ENCODE measurements at places on chromosomes 3 and 15.

DNA sequence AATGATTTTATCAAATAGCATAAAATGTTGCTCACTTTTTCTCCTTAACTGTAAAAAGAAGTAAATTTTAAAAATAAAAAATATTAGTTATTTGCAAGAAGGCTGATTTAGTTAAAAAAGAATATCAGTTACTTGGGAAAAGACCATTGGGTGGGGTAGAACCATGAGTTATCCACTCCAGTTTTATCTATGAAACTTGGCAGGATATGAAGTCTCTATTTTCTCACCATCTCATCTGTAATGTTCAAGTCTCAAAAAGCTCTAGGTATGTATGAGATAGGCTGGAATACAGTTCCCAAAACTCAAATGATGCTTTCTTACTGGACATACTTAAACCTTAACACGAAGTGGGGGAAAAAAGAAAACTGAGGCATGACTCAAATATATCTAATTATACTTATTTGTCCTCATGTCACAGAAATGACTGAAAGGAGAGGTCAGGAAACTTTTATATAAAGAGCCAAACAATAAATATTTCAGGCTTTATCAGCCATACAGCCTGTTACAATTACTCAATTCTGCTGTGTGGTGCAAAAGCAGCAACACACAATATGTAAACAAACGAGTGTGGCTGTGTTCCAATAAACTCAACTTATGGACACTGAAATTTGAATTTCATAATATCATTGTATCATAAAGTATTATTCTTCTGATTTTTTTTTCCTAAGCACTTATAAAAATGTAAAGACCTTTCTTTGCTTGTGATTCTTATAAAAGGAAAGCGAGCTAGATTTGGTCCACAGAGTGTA is 131.8 kb downstream of the TBL1XR1 start:
- DNase-seq, result no peak

DNA sequence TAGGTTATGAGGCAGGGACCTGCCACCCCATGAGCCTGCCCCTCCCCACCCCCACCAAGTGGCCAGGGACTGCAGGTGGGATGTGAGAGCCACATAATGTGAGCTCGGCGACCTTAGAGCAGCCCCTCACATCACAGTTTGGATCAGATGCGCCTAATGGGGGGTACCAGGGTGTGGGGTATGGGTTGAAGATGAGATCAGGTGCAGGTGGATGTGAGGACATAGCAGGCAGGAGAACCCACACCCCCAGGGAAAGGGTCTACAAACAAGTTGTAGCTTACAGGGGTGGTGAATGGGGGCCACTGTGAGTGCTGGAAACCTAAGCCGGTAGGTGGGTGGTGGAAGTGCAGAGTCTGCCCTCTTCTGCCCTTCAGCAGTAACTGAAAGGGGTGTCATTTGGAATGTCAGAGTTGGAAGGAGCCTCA is 94.0 kb downstream of the CORO2B start:
- no peak for DNase-seq

- no peak for DNase-seq
These were observed 37.9 kb upstream of the SLCO2A1 start for GRCh38 chr3:134067531-134068161.

- no peak for DNase-seq
These were observed 139.3 kb downstream of the SERPINI1 start for GRCh38 chr3:167874671-167875372.

DNA sequence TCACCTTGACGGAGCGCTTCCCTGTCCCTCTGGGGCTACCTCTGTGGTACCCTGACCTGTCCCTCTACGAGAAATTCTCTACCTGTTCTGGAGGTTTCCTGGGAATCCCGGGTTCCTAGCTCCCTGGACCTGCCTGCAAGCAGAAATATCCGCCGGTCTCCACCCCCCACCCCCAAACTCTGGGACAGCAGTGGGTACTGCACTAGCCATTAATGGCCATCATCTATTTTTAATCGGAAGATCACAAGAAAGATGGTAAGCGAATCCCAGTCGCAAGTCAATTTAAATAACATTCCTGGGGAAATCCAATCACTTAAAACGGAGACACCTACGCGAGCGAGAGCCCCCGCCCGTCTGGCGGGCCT is 429 bp upstream of the C3orf80 start:
- DNase-seq, result no peak

GRCh38 chr3:193772422-193772763 is 179.4 kb downstream of the OPA1 start:
- no peak for DNase-seq

GRCh38 chr3:61526308-61526707 is 35.1 kb upstream of the PTPRG start:
- no peak for DNase-seq

DNA sequence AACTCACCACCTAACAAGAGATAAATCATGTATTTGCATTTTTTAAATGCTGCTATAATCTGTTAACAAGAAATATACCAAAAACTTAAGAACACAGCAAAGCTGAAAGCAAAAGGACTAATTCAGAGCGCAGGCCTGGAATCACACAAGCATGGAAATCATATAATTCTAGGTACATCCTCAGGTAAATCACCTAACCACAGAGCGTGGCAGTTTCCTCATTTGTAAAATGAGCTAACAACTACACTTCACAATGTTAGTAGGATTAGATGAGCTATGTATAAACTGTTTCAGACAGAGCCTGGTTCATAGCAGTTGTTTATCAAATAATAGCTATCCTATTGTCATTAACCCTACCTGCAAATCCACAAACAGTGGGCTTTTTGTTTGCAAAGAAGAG is 146.4 kb downstream of the ERC2 start:
- no peak for DNase-seq

DNA sequence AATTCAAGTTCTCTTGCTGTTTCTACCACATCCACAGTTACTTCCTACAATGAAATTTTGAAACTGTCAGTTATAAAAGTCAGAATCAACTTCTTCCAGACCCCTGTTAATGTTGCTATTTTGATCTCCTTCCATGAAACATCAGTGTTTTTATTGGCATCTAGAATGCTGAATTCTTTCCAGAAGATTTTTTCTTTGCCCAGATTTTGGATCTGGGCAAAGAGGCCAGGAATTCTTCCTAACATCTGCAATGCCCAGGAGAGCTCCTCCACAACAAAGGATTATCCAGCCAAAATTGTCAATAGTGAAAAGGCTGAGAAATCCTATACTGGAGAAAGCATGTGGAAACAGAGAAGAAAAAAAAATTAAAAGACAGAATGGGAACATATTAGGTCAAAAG is 75.5 kb downstream of the SERPINI1 start:
- DNase-seq, result no peak

- DNase-seq, result no peak
These were observed 46.6 kb downstream of the APH1B start for GRCh38 chr15:63323798-63324563.

DNA sequence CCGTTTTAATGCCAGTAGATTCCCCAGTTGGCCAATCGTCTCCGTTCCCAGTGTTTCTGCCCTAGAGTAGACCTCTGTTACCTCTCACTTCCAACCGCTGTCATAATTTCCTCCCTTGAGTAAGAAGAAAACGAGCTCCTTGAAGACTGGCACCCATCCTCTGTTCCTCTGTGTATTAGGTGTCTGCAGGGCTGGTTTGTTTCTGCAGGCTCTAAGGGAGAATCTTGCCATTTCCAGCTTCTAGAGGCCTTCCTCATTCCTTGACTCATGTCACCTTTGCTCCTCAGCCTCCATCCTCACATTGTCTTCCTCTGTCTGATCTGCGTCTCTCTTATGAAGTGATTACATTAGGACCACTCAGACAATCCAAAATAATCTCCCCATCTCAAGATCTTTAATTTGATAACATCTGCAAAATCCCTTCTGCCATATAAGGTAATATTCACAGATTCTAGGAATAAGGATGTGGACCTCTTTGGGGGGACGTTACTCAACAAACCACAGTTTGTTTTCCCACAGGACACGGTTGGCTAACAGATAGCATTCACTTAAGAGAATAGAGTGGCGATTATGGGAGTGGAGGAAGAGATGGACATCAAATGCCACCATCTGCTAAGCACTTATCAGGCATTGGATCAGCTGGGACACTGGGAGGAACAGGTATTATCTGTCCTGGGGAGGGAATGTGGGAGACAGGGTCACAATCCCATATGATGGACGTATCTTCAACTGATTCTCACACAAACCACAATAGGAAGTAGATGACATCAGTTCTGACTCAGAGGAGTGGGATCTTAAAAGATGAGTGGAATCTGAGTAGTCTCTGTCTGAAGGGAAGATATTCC is 17.1 kb downstream of the ARHGAP31 start:
- DNase-seq, result no peak

DNA sequence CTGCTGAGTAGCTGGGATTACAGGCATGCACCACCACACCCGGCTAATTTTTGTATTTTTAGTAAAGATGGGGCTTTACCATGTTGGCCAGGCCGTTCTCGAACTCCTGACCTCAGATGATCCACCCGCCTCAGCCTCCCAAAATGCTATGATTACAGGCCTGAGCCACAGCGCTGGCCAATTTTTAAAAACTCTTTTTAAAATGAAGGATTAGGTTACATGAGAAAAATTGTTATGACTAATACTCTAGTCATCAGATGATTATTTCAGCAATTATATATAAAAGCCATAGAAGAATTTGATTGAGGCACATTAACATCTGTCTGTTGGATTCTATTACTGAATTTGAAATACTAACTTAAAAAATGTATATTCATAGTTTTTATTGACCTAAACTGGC is 134.1 kb upstream of the MNS1 start:
- no peak for DNase-seq

GRCh38 chr15:71658827-71659729 is 151.3 kb upstream of the NR2E3 start:
- DNase-seq, result no peak

DNA sequence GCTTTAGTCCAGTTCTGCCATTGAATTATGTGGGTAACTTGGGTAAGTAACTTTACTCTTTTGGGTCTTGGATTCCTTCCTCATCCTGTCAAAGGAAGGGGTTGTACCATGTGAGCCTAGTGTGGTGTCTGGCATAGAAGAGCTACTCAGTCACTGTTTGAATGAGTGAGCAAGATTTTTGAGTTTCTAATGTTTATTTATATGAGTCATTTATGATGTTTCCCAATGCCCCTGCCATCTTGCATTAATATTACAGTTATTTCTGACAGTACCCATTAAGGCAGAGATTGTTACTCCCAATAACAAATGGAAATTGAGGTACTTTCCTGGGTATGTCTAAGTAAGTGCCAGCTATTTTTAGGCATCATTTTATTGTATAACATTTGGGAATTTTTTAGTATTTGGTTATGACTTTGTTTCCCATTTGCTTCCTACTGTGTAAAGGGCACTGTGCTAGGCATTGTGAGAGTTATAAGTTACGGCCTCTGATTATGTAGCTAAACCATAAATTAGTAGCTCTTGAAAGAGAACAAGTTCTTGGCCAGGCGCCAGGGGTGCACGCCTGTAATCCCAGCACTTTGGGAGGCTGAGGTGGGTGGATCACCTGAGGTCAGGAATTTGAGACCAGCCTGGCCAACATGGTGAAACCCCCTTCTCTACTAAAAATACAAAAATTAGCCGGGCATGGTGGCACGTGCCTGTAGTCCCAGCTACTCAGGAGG is 23.5 kb downstream of the NR1D2 start:
- DNase-seq, result no peak

DNA sequence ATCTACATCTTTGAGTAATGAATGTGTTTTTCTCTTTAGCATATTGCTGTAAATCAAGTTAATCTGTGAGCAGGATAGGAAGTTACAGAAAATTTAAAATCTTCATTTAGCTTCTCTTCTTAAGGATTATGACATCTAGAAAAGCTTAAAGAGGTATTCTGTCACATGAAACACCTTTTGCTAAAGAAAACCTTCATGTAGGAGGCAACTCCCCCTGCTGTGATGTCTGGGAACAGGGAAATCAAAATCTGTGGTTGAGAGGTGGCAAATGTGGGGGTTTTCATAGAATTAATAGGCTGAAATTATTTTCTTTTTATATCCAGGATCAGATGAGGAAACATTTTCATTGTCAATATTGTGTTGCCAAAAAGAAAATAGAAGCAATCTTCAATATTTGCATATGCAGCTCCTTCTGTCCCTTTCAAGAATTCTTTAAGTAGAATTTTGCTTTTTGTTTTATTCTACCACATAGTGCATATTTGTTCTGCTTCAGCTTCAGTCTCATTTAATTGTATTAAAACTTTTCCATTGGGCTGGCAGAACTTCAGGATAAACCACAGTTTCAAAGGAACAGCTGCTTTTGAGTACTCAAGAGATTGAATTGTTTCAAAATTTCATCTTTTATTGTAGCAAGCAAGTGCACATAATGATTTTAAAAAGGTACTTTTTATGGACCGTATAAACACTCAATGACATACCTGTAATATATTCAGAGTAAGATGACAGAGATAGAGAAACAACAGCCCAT is 128.4 kb downstream of the RAP2B start:
- DNase-seq, result no peak

DNA sequence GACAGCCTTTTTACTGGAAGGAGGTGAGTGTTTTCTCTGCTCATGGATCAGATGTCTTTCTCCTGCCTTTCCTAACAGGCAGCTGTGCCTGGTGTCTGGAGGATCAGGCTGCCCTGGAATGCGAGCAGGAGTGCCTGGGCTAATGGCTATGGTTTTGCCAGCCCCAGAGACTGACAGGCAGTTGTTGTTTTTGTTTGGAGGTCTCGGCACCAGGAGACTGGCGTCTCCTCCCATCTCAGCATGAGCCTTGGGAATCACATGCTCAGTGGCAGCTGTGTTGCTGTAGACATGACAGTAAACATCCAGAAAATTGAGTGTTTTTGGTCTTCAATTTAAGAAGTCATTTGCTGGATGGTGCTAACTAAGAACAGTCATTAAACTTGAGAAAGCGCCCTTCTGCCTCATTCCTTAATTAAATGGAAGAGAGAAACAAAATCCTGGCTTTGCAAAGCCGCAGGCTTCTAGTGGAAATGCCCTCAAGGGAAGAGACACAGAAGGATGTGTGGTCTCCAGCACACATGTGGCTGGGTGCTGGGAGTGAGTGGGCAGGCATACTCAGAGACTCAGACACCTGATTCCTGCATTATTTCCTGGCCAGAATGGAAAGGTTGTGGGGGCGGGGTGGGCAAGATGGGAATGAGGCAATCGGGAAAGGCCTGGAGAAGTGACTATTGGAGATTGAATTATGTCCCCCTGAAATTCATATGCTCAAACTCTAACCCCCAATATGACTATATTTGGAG is 97.0 kb upstream of the NMNAT3 start:
- no peak for DNase-seq

DNA sequence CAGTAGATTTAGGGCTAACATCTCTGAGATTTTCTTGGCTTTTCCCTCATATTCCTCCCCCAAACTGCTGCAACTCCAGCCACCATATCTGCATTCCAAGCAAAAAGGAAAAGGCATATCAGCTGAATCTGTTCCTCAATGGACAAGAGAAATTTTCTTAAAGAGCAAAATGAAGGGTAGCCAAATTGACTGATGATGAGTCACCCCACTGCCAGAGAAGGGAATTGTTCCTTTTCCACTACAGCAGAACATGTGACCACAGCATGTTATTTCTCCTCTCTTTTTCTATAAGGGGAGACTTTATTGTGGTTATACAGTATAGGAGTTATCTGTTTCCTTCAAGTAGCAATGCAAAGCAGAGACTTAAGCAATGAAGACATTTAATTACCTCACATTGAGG is 172.5 kb downstream of the MTHFS start:
- DNase-seq, result no peak
